GM12878 (cell line): ENCODE measurements at places on chromosomes 7 and 10. TPM values are rescaled to one million over a fixed set of nuclear protein-coding genes. Genes with fewer than 3 reads are reported as not detected.

DNA sequence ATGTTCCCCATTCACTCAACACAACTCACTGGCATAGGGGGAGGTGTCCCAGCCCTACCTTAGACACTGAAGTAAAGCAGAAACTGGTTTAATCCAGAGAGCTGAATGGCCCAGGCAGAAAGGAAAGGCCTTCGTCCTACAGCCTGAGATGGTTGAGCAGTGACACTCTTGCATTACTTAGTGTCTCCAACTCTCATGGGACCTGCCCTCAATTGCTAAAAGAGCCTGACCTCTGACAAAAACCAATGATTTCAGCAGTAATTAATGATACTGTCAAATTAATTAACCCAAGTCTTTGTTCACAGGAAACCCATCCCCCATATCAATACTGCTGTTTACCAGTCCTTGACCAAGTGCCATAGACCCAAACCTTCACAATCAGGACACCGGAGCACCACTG is 48.6 kb downstream of the ICA1 start:
- no peak for DNase-seq

DNA sequence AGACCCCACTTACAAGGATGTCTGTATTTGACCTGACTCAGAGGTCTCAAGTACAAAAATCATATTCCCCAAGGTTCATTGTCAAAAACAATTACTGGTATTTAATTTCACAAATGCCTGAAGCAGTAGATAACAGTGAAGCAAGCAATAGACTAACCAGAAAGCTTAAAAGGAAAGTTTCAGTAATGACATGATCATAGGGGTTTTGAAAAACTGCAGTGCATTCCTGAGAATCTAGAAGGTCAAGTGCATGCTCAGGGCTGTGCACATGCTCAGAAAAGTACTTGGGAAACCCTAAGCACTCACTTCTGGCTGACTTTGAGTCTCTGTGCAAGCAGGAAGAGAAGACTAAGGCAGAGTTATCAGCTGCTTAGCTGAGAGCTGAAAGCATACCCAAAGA is 27.1 kb downstream of the RASGEF1A start:
- no peak for DNase-seq

GRCh38 chr7:9983048-9983447 is 990.6 kb upstream of the PHF14 start:
- DNase-seq = no peak

The KCNMA1 gene
- 35.6 and 37.0 TPM in 2 replicates for total RNA-seq

GRCh38 chr7:149753375-149754233 is 19.8 kb downstream of the ZNF467 start:
- no peak for DNase-seq

- no peak for DNase-seq
These were observed 11.3 kb upstream of the HGF start for GRCh38 chr7:81780914-81781693.

The AKR1D1 gene
- total RNA-seq = not detected in 2 replicates
